ENCODE measurements at places on chromosomes 3 and 15.

GRCh38 chr3:39346785-39347585, 17.5 kb downstream of the CCR8 start:
- no peak for DNase-seq

DNA sequence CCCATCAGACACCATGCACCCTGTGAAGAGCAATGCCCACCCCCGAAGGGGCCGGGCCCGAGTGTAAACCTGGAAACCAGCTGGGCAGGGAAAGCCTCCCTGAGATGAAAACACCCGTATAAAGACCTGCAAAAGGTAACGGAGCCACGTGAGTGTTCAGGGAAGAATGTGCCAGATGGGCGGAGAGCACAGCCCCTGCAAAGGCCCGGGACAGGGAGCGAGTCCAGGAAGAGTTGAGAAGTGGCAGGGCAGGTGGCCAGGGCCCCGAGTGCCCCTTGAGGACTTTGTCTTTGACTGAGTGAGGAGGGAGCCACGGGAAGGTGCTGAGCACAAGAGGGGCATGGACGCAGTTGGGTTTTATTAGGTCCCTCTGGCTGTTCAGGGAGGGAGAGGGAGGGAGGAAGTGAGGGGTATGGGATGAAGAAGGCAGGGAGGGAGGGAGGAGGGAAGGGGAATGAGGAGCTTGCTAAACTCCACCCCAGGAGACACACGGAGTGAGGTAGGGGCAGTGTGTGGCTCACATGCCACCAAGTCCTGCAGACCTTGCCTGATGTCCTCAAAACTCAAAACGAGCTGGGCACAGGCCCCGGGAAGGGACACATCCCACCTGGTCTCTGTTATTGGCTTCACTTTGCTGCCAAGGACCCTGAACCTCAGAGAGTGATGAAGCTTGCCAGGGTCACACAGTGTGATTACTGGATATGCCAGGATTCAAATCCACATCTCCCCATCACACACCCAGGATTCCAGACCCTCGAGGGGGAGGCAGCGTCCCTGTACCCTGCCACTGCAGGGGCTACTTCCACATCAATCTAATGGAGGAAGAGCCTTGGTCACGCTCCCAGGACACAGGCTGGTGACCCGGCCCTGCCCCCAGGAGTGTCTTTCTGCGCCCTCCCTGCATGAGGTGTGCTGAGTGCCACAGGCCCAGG, 49.1 kb upstream of the IQSEC1 start:
- no peak for DNase-seq

- DNase-seq, result peak; percentile 22
Measured at GRCh38 chr3:113698956-113699355, 2.5 kb upstream of the USF3 start.

DNA sequence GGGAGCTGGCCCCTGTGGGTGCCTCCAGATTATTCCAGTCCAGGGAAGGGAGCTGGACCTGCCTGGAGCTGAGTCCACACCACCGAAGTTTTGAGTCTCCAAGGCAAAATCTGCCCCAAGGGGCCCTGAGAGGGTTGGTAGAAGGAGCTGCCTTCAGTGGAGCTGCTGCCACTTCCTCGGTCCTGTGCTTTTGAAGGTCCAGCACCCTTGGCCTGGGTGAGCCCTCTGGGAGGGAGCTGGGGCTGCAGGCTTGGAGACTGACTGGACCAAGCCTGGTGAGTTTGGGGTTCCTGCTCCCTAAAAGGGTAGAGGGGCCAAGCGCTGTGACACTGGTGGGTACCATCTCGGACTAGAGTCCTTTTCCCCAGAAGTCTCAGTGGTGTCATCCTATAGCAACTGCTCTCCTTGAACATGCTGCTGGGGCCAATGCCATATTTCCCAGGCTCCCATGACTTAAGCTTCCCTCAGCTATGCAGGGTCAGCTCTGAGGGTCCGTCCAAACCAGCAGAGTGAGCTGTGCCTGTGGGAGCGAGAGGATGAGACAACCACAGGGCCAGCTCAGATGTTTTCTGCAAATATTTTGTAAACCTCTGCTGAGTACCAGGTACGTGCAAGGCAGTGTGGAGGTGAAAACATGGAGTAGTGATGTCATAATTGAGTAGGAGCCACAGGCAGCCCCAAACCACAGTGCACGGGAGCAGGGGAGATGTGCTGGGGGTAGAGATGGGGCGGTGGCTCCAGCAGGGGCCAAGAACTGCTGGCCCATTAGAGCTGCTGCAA, 96.0 kb downstream of the ABHD5 start:
- DNase-seq, result no peak

- DNase-seq, result no peak
Measured at GRCh38 chr3:61571516-61572336, 10.4 kb downstream of the PTPRG start.

GRCh38 chr3:14494279-14494972, 45.7 kb downstream of the GRIP2 start:
- DNase-seq, result no peak

GRCh38 chr3:189776149-189776824, 145.1 kb downstream of the TP63 start:
- no peak for DNase-seq

DNA sequence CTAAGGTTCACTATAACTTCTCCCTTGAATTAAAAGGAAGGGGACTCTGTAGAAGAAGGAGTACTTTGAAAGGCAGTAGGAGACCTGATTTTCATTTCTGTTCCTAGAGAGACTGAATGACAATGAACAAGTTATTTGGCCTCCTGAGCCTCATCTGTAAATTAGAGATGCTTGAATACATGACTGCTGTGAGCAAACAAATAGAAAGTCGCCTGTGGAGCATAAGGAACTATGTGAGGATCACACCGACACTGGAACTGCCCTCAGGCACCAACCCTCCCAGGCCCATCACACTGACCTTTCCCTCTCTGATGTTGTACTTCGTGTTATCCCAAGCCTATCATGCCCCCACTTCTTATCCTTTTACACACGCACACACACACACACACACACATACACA, 48.6 kb downstream of the IMPG2 start:
- no peak for DNase-seq

- DNase-seq, result no peak
Measured at GRCh38 chr15:56608993-56609392, 124.3 kb downstream of the ZNF280D start.

DNA sequence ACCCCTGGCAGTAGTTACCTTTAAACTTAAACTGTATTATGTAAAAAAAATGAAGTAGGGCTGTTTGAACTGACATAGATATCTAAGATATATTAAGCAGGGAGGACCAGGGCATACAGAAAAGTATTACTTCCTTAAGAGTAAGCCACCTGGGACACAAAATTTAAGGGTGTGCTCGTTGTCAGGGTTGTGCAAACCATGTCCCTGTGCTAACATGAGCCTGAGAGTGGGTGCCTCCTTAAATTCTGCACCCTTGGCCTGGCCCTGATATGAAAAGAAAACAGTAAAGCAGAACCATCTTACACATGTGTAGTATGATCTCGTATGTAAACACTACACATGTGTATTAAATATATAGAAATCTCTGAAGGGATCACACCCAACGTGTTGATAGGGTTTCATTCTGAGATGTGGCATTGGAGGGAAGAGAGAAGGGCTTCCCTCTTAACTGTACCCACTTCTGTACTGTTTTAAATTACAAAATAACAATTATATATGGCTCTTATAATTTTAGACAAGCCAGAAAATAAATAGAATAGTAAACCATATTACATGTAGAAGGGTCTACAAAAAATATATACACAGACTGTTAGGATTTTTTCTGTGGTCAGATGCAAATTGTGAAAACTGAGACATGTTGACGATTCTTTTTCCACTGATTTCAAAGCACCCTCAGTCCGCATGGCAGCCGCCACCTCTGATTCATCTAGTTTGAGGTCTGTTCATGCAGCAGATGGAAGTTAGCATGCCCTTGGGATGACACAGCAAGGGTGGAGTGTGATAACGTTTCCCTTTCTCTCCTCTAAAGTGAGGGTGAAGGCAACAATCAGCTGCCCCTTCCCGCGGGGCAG, 400.8 kb upstream of the PROK2 start:
- no peak for DNase-seq

- peak; percentile 47 for DNase-seq
Measured at GRCh38 chr3:13452490-13453335, 27.4 kb upstream of the HDAC11 start.

- DNase-seq, result peak; percentile 64
Measured at GRCh38 chr3:172332256-172333041, 115.8 kb downstream of the GHSR start.

GRCh38 chr3:110971010-110971601, 100.5 kb upstream of the NECTIN3 start:
- DNase-seq, result no peak

DNA sequence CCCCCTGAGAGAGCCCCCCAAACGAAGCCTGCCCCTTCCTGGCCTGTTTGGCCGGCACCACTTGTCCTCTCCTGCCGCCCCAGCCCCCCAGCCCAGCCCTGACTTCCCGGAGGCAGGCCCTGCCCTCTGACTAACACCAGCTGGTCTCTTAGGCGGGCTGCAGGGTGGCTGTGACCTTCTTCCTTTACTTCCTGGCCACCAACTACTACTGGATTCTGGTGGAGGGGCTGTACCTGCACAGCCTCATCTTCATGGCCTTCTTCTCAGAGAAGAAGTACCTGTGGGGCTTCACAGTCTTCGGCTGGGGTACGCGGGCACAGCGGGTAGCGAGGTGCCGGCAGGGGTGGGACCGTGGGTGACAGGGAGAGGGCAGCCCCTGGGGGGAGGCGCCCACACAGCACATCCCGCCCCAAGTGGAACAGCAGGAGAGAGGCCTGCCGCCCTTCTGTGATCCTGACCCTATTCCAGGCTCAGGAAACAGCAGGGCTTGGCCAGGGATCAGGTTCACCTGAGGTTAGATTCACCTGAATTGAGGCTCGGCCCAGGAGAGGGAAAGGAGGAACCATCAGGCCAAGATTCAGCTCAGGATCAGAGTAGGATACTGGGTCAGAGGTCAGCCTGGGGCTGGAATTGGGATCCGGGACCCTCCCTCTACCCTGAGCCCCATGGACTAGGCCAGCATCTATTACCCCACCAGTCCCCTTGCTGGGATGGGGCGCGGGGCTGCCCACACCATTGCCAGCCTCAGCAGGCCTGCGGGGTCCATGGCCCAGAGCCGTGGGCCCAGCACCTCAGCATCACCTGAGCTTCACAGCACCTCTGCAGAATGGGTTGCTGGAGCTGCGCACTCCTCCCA, 21.9 kb downstream of the PTH1R start:
- DNase-seq, result no peak

DNA sequence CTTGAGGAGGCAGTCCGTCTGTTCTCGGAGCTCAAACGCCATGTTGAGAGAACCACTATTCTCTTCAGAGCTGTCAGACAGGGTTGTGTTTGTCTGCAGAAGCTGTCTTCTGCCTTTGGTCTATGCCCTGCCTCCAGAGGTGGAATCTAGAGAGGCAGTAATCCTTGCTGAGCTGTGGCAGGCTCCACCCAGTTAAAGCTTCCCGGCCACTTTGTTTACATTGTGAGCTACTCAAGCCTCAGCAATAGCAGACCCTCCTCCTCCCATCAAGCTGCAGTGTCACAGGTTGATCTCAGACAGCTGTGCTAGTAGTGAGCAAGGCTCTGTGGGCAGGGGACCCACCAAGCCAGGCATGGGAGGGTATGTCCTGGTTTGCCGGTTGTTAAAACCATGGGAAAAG, 8.9 kb downstream of the OR5AC2 start:
- DNase-seq, result peak; percentile 9

DNA sequence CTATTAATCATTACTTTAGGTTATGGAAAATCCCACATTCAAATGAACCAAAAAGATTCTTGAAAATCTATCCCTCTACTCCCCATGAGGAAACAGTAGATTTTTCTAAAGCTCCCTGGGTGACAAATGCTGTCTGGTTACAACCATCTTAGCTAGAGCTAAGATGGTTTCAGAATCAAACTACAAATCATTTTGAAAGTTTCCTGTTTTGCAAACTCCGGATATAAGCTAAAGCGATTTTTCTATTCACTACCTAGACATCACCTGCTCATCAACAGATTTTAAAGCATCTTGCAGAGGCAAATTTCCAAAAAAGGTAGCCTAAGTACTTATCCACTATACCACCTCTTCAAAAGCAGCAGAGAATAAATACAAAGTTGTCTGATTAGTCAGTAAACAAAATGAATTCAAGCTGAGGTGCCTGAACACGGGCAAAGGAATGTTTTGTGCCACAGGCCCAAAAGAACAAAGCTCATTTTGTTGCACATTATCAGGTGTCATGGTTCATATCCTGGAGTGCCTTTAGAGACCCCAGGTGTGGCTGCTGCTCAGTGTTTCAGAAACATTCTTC, 204.9 kb downstream of the TNIK start:
- no peak for DNase-seq

DNA sequence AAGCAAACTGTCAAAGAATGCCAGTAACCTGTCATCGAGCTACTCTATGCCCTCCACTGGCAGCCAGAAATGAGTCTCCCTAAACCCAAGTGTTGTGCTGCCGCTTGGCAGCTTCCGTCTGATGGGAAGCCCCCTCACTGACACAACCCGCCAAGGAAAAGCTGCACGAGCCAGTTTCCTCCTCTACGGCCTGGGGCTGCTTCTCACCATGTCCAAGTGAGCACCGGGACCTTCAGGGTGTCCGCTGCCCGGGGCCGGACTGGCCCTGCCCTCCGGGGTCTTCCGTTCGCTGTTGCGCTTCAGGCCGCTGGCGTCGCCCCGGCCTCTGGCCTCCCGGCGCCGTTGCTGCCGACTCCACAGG, 490 bp downstream of the TOMM70 start:
- peak; percentile 19 for DNase-seq

DNA sequence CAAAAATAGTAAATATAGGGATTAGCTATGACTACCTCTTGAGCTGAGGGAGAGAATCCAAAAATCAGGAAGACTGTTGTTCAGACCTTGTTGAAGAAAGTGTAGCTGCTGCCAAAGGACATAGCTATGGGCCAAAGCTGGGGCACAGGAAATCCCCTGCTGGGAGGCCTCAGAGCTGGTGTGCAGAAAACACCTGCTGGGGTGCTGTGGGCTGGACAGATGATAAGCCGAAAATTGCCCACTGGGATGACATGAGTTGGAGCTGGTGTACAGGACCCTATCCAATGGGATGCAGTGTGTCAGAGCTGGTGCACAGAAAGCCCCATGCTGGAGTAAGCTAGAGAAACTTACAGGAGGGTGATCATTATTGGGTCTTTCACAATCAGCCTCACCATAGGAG, 121.9 kb downstream of the NEO1 start:
- no peak for DNase-seq

GRCh38 chr15:58213587-58214338, 75.6 kb downstream of the AQP9 start:
- DNase-seq, result no peak

DNA sequence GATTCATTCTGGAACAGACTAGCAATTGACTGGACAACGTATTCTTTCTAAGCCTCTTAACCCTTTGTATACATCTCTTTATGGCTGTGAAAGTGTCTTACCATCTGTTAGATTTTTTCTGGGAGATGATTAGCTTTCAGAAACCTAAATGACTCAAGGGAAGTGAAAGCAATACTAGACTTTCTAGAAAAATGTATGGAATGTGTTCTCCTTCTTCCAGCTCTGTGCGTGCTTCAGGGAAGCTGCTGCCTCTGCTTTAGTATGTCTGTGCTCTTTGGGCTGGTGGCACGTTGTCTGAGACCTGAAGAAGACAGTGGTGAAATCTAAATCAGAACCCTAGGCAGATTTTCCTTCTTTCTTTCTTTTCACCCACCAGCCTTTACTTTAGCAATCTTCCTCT, 89.5 kb downstream of the ITPR1 start:
- no peak for DNase-seq

- DNase-seq, result no peak
Measured at GRCh38 chr3:134362221-134362620, 12.0 kb downstream of the AMOTL2 start.

All from HuH-7 (cell line).